Stimulated activated CD8-positive, alpha-beta memory T cell treated with anti-CD3 and anti-CD28 coated beads, Interleukin-4, amount 100 ng/mL, for 1 hour (primary cell): ENCODE measurements at places on chromosomes 16 and 17.

DNA sequence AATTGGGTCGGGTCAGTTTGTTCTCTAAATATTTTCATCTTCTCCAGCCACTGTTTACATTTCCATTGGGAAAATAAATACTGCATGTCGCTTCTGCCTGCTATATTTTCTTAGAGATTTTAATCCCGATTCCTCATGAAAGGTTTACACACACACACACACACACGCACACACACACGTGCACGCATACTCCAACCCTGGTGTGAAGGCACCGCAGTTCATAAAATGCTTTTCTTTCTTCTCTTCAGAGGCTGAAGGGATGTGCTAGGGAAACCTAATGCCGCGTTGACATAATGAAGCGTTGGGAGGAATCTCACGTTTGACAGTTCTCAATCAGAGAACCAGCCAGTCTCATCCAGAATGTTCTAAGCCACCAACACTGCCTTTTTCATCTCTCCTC, 222.9 kb upstream of the IRX3 start:
- DNase-seq = no peak

GRCh38 chr16:55513616-55514015, 4.7 kb downstream of the LPCAT2 start:
- no peak for DNase-seq

DNA sequence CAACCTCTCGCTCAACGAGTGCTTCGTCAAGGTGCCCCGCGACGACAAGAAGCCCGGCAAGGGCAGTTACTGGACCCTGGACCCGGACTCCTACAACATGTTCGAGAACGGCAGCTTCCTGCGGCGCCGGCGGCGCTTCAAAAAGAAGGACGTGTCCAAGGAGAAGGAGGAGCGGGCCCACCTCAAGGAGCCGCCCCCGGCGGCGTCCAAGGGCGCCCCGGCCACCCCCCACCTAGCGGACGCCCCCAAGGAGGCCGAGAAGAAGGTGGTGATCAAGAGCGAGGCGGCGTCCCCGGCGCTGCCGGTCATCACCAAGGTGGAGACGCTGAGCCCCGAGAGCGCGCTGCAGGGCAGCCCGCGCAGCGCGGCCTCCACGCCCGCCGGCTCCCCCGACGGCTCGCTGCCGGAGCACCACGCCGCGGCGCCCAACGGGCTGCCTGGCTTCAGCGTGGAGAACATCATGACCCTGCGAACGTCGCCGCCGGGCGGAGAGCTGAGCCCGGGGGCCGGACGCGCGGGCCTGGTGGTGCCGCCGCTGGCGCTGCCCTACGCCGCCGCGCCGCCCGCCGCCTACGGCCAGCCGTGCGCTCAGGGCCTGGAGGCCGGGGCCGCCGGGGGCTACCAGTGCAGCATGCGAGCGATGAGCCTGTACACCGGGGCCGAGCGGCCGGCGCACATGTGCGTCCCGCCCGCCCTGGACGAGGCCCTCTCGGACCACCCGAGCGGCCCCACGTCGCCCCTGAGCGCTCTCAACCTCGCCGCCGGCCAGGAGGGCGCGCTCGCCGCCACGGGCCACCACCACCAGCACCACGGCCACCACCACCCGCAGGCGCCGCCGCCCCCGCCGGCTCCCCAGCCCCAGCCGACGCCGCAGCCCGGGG, 1.3 kb downstream of the FOXC2 start:
- DNase-seq = no peak

DNA sequence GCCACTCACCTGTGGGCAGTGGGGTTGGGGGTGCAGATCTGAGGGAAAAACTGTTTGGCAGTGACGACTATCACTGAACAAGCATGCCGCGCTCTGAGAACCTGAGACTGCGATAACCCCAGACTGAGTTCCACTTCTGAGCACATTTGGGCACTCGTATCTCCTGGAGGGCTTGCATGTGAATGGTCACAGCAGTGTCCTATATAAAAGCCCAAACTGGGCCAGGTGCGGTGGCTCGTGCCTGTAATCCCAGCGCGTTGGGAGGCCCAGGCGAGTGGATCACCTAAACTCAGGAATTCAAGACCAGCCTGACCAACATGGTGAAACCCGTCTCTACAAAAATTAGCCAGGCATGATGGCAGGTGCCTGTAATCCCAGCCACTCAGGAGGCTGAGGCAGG, 18.7 kb downstream of the ATP2C2 start:
- DNase-seq = no peak

DNA sequence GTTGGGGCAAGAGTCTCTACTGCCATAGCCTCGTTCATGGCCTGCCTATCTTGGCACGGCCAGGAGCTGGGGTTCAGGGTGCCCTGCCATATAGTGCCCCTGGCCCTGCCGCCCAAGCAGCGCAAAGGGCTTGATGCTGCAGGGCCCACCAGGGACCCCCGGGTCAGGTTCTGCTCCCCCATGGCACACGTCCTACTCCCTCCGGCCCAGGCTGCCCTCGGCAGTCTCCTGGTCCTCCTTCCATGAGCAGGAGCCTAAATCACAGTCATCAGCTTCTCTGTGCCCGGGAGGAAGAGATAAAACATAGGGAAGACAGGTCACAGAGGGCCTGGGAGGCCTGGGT, 55.9 kb upstream of the MTSS2 start:
- DNase-seq = no peak

GRCh38 chr16:84947996-84948850, 63.1 kb downstream of the ZDHHC7 start:
- DNase-seq = no peak

DNA sequence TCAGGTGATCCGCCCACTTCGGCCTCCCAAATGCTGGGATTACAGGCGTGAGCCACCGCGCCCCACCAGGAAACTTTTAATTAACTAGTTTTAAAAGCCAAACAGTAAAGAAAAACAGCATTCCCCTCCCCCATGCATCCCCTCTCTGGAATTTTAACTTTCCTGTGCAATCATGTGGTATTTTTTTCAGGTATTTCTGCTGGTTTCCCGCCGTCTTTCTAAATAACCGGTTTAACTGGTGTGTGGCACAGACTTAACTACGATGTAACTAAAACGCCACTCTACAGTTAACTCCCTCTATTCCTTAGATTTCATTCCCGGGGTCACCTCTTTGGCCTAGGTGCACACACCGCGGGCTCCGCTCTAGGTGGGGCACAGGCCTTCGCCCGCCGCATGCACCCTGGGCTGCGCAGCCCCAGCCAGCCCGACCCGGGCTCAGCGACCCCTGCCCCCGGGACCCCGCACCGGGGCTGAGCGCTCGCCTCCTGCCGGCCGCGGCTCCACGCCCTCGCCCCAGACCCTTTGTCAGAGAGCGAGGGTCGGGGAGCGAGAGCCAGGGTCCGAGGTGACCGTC, 15.1 kb upstream of the UTP6 start:
- DNase-seq = no peak

GRCh38 chr16:22764662-22765327, 49.2 kb upstream of the HS3ST2 start:
- no peak for DNase-seq

GRCh38 chr17:49388290-49388640, 26.2 kb upstream of the ZNF652 start:
- no peak for DNase-seq

DNA sequence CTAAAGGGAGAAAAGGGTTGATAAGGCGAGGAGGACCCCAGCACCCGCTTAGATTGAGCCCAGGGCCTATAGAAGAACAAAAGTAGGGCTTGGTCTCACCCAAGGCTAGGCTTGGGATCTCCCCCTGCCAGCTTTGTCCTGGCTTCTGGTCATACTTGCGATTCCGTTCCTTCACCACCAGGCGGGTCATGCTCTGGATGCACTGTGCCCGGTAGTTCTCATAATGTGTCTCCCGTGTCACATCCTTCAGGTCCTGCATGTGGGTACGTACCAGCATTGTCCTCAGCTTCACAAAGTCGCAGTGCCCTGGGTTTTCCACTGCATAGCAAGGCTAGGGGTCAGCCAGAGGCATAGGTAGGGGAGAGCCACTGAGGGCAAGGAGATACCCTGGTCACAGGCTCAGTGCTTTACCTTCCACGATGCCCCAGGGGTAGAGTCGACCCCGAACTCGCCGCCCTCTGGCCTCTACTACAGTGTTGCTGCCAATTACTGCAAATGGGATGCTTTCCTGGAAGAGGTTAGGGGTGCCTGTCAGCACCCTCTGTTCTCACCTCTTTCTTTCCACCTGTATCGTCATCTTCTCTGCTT, 6.5 kb upstream of the MTMR4 start:
- DNase-seq = no peak

GRCh38 chr16:71557954-71558582, 18.8 kb downstream of the TAT start:
- DNase-seq = no peak

DNA sequence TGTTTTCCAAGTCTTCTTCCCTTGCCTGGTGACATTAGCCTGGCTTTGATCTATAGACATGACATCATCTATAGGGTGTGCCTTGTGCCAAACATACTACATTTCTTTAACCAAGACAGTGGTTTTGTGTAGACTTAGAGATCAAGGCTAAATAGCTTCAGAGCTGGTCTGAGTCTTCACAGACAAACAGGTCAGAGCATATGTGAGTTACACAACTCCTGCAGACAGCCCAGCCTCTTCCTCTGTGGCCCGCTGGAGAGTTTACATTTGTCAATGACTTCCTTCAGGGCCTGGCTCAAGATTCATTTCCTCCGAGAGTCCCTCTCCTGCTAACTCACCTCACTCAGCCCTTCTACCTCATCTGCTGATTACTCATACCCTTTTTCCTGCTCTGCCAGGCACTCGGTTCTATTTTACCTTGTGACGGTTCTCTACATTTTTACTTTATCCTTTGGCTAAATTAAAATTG, 73.1 kb upstream of the TANC2 start:
- peak; percentile 2 for DNase-seq

GRCh38 chr17:8724451-8724850, 20.2 kb downstream of the CCDC42 start:
- DNase-seq = no peak

GRCh38 chr16:23521037-23521743, 10.9 kb upstream of the GGA2 start:
- no peak for DNase-seq

DNA sequence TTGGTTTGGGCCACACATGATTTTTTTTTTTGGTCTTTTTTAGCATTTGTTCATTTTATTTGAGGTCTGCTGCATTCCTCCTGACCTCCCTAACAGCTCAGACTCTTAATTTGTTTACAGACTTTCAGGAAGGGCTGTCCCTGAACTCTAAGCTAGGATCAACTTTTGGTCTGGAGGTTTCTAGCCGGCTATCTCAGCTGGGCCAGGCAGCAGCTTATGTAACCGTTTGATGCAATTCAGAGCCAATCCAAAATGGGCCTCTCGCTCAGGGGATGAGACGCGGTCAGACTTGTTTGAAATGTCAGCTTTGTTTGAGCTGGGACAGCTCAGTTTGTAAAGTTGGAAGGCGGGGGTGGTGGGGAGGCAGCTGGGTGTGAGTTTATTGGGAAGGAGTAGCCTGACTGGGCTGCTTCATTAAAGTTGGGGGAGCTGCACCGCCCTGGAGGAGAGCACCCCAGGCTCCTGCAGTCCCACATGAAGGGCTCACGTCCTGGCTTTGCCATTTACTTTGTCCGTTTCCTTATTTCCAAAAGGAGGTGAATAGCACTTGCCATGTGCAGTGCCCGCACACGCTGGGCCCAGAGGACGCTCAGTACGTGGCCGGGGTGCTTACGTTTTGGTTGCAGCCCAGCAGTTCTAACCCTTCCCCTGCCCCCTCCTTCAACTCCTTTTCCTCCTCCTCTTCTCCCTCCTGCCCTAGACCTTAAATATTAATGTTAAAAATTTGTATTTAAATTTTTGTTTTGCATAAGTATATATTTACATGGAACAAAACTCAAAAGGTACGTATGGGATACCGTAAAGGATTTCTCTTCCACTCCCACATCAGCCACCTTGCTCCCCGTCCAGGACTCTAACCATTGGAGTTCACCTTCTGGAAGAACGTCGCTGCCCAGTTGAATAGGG, 121.2 kb downstream of the SNX29 start:
- DNase-seq = no peak

- no peak for DNase-seq
Measured at GRCh38 chr17:13096291-13096690, 78.5 kb upstream of the ELAC2 start.

GRCh38 chr16:1335996-1336395, 2.6 kb downstream of the BAIAP3 start:
- DNase-seq = no peak

DNA sequence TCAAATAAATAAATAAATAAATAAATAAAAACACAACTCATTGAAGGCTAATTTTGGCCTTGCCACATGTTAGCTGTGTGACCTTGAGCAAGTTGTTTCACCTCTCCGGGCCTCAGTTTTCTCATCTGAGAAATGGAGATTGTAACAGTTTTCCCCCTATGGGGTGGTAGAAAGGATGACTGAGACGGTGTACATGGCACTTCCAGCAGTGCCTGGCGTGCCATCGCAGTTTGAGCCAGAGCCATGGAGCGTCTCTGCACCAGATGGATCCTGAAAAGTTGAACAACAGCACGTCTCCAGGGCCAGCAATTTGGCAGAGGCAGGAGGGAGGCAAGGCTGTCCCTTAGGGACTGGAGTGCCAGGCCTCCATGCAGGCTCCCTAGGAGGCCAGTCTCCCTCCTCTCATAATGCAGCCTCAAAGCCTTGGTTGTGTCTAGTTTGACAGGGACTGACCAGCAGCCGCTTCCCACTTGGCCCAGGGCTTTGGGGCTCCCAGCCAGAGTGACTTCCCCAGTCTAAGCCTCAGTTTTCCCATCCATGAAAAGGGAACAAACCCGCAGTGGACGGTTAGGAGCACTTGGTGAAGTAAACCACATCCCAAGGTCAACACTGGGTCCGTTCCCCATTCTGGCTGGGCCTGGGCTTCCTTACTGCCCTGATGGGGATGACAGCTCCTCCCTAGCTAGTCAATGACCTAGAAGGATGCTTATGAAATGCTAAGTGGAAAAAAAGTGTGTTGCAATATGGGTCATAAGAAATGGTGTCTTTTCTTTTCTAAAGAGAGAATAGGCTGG, 19.3 kb downstream of the SOCS1 start:
- DNase-seq = no peak

DNA sequence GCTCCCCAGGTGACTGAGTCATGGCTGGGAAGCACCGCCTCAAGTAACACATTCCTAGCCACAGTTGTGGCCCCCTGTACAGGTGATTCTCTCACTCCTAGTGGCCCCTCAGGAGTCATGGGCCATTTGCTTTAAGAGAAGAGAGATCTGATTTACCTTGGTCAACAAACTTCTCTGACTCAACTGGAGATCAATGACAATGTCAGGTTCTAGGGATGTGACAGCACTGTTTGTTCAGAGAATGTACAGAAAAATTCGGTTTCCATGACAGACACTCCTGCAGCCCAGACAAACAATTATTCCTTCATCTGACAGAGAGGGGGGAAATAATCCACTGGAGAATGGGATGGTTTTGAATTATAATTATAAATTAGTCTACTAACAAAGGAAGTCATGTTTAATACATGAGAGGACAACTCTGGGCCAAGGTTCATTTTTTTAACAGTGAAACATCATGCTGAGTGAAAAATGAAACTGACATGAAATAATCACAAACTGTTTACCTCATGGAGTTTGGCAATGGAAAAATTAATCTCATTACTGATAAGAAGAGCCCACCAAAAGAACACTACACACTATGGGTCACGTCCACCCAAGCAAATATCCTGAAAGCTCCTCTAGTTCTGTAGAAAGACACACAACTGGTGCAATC, 9.7 kb downstream of the ERN1 start:
- no peak for DNase-seq
